GM23248 (cell line): ENCODE measurements at places on chromosomes 12 and 14.
A peak's percentile ranks its signal among the peaks of the same experiment; 100 is the strongest.

- DNase-seq = no peak
Measured at GRCh38 chr14:80202888-80203562, 8.3 kb downstream of the DIO2 start.

DNA sequence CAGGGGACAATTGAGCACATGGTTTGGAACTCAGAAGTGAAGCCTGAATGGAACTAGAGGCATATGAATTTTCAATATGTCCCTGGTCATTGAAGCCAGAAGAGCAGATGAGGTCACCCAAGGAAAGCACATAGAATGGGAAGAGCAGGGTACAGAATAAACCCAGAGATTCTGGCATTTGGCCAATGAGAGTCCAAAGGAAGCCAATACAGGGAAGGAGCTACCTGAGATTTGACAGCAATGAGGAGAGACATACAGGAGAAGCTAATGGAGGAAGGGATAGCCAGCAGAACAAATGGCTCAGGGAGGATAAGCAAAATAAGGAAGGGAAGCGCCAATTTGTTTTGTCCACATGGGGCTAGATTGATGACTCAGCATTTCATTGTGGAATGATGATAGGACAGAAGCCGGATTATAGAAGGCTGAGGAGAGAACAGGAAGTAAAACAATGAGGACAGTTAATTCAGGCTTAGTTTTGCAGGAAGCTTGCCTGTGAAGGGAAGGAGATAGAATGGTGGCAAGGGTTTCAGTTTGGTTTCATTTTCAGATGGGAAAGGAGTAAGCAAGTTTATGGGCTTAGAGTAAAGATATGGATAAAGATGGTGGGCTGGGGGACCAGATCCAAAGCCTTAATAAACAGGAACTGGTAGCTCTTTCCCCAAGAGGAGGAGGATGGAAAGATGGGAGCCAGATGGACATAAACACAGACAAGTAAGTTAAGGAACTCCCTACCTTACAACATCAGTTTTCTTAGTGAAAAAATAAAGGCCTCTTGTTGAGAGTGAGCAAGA is 3.2 kb upstream of the SPTSSA start:
- peak; percentile 10 for DNase-seq

DNA sequence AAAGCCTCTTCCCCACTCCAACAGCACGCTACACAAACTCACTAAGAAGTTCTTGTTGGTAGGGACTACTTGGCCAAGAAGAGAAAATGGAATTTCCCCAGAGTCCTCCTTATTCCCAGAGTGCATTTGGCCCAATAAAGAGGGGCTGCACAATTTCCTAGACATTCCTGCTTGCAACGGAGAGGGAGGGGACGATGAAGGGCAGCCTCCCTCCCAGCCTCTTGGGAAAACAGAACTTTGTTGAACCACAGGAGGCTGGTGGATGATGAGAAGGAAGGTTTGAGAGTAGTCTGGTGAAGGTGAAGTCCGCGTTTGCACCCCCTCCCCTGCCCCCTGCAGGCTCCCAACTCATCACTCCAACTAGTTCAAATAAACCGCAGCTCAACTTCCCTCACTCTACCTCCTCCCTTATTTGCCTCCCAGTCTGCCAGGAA is 19.1 kb upstream of the TBX3 start:
- DNase-seq = no peak

DNA sequence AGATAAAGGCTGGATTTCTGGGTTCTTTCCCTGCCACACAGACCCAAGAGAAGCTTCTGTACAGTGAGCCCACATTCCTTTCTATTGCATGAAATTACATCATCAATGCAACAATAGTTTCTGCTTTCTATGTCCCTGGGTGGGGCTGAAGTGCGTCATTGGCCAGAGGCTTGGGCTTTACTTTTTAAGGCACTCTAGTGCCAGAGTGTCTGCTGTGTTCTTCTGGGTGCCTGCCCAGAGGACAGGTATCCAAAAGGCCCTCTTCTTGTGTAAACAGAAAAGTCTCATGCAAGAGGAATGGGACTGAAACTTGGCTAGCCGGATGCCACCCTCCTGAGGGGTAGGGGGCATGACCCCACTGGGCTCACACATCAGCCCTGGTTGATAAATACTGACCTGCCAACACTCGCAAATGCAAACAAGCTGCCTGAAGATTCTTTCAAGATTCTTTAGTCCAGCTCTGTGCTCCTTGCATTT is 5.9 kb downstream of the KRT86 start:
- peak; percentile 95 for DNase-seq

GRCh38 chr12:14769466-14769968 is 33.8 kb downstream of the WBP11 start:
- peak; percentile 43 for DNase-seq

- no peak for DNase-seq
Measured at GRCh38 chr12:128290938-128291337, 24.0 kb downstream of the TMEM132C start.

GRCh38 chr14:75709207-75709812 is 48.3 kb downstream of the TTLL5 start:
- peak; percentile 90 for DNase-seq

- no peak for DNase-seq
Measured at GRCh38 chr12:32435921-32436705, 36.8 kb downstream of the FGD4 start.

GRCh38 chr14:101587441-101587911 is 26.2 kb downstream of the DIO3 start:
- DNase-seq = no peak

DNA sequence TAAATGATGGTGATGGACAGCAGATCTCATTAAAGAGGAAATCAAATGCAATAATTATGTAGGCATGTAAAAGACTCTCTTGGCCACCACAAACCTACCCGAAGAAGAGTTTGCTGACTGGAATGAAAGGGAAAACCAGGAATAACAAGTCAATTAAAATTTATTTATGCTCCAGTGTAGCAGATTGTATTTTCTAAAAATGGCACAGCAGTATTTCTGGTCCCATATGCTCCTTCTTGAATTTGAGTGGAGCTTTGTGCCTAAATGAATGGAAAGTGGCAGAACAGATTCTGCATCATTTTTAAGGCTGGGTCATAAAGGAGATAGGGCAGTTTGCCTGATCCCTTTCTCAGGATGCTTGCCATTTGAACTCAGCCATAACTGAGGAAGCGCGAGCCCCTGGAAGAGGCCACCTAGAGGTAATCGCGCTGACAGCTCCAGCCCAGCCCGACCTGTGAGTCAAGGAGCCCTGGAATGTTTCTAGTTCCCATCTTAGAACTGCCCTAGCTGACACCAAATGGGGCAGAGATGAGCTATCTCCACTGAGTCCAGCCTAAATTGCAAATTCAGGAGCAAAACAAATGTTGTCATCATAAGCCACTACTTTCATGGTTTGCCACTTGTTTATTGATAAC is 229.2 kb upstream of the TMTC1 start:
- DNase-seq = no peak

GRCh38 chr14:25050269-25051150 is 563 bp upstream of the STXBP6 start:
- DNase-seq = peak; percentile 92

- peak; percentile 15 for DNase-seq
Measured at GRCh38 chr14:90692061-90692460, 124.2 kb downstream of the TTC7B start.

GRCh38 chr14:67486890-67487289 is 1.6 kb downstream of the TMEM229B start:
- no peak for DNase-seq

DNA sequence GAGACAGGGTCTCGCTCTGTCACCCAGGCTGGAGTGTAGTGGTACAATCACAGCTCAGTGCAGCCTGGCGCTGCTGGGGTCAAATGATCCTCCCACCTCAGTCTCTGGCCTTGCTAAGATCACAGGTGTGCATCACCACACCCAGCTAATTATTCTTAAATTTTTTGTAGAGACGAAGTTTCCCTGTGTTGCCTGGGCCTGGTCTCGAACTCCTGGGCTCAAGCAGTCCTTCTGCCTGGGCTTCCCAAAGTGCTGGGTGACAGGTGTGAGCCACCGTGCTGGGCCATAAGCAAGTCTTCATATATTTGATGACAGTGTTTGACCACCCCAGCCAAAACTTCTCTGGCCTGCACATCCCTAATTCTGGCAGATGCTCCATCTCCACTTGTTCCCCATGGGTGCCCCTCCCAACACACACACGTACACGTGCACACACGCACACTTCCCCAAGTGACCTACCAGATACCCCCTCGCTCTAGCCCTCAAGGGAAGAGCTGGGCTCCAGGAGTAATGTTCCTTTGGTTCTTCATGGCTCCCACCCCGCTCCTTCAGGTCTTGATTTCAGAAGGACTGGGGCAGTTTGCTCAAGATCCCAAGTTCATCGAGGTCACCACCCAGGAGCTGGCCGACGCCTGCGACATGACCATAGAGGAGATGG is 104.3 kb upstream of the FKBP4 start:
- DNase-seq = no peak

DNA sequence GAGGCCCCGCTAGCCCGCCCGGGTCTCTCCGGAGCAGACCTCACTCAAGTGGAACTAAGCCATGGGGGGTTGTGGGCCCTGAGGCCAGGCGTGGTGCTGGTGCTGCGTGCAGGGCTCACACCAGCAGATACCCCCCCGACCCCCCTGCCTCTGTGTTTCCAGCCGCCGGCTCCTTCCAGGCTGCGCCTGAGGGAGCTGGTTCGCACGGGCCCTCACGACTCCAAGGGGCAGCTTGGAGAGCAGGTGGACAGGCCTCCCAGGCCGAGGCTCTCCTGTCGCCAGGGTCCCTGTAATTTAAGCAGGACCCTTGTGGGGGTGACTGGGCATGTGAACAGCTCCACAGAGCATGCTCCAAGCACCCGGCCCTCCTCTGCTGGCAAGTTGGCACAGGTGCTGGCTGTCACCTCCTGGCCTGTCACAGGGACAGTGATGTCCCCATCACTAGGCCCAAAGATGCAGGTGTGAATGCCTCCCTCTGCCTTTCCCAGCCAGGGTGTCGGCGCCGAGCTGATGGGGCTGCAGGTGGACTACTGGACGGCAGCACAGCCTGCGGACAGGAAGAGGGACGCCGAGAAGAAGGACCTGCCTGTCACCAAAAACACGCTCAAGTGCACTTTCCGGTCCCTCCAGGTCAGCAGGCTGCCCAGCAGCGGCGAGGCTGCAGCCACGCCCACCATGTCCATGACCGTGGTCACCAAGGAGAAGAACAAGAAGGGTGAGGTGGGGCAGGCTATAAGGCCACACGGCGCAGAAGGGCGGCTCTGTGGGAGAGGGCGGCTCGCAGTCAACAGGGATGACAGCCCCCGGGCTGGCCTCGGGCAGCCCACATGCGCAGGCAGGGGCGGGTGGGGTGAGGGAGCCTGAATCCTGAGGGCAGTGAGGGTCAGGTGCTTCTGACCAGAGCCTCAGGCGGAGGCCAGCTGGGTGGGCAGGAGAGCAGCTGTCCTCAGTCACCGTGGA is 5.9 kb upstream of the TEX22 start:
- DNase-seq = no peak

GRCh38 chr12:58711974-58712373 is 208.3 kb downstream of the LRIG3 start:
- peak; percentile 73 for DNase-seq

GRCh38 chr14:92615451-92615850 is 101.9 kb downstream of the RIN3 start:
- no peak for DNase-seq

DNA sequence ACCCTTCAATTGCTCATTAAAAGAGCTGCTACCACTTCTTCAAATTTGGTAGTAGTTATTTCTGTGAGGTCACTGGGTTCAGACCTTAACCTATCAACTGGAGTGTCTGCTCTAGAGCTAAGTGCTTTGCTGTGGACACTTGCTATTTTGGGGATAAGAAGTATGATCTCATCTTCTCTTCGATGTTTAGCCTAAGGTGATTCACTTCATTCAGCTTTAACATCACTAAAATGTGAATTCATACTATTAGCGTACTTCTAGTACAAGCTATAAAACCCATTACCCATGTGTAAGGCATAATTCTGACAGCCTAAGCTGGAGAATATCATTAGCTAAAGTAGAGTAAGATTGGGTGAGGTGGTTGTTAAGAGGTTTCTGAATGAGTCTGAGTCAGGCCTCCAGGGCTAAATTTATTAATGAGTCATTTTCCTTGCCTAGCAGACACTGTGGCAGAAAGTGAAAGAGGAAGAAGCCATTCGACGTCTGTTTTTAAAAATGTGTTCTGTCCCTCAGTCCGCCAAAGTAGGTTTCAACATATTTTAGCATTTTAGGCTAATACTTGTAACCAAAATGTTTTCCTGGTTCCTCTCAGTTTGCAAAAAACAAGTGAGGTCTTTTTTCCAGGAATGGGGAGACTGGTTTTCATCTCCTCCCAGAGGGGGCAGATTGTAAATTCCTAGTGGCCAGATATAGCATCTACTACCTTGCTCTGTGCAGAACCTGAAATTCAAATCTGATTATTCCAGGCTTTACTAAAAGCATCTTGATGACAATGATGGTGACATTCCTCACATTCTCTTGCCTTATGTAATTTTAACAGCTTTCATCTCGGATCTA is 103.6 kb downstream of the SSPN start:
- DNase-seq = peak; percentile 92

GRCh38 chr12:96121271-96121711 is 72.9 kb upstream of the ELK3 start:
- DNase-seq = peak; percentile 30

GRCh38 chr14:54175298-54175942 is 218.8 kb upstream of the BMP4 start:
- peak; percentile 73 for DNase-seq

- DNase-seq = peak; percentile 3
Measured at GRCh38 chr14:25537846-25538455, 488.0 kb upstream of the STXBP6 start.

GRCh38 chr14:73372529-73372928 is 85.8 kb downstream of the NUMB start:
- DNase-seq = no peak

- peak; percentile 42 for DNase-seq
Measured at GRCh38 chr14:30034152-30034551, 106.5 kb upstream of the PRKD1 start.

GRCh38 chr12:105671720-105672119 is 341.2 kb downstream of the C12orf75 start:
- DNase-seq = peak; percentile 62

DNA sequence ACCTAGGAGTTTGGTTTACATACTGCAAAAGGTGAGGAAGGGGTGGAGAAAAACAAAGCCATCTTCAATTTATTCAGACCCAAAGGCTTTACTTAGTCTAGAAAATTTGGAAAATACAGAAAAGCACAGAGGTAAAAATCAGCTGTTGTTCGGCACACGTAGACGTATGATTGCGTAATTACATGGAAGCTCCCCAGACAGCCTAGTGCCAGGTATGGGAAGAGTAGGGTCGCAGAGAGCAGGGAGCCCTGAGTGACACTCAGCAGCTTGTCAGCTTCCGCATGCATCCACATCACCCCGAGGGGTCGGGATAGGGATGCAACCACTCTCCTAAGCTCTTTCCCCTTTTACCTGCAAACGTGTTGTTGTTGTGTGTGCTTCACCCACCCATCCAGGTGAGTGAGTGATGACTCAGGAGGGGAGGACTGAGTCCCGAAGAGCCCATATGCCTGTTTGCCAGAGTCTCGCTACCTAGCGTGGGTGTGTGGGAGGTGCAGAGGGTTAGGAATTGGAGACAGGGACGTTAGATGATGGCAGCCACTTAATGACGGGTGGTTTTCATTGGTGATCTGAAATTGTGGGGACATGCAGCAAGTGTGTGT is 20.1 kb downstream of the PIWIL1 start:
- no peak for DNase-seq

- no peak for DNase-seq
Measured at GRCh38 chr14:93956514-93957332, 19.6 kb downstream of the ASB2 start.
